ENCODE measurements at places on chromosomes 4 and X. TPM values are rescaled to one million over a fixed set of nuclear protein-coding genes. Genes with fewer than 3 reads are reported as not detected.

DNA sequence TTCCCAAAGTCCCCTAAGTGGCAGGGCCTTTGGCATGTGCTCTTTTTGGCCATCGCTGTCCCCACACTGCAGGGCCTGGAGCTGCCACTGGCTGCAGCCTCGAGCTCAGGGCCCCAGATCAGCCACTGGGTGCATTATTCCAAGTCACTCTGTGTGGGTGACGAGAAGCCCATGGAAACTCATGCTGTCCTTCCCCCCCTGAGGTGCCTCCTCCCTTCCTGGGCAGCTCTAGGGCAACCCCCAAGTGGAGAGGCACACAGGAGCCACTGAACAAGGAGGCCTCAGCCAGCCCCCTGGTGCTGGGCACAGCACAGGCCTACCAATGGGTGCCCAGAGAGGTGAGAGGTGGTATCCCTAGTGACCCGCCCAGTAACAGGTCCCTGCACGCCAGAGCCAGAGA, 84.5 kb downstream of the PPP2R2C start:
- no peak for DNase-seq

F11 gene
- polyA plus RNA-seq, result 0.27 TPM

DNA sequence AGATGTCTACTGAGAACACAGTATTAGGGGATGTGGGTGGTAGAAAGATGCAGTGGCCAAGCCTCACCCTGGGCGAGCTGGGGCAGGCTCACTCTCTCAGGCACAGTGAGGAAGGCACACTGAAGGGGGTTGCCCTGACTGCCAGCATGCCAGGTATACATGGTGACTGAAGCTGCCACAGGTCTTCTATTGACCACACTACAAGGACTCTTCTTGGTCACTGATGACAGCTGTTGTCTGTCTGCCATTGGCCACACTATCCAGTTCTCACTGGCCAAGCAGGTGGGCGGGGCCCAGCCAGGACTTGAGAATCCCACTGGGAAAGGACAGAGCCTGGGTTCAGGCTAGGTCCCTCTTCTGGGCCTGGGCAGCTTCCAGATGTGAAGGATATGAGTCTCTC, 39.7 kb upstream of the TBC1D14 start:
- DNase-seq, result no peak

DNA sequence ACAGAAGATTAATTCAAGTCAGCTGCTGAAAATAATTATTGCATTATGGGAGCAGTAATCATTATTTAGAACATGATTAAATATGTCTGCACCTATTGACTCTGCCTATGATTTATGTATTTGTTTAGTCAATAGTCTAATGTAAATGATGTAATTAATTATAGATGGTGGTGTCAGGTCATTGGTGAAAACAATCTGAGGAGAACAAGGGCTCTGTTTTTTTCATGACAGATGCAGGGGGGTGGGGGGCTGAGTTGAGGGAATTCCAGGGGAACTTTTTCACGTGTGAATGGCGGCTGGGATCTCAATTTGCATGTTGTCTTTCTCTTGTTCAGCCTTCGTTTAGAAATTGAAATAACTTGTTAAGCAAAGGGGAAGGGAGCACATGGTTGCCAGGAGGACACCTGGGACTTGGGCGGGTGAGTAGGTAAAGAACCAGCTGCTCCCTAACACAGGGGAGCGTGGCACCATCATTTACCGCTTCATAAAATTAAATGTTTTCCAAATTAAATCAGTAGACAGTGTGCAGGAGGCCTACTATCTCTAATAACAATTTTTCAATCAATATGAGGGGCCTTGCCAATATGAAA, 65.4 kb downstream of the NKX6-1 start:
- DNase-seq, result no peak

RRH gene
- 0.19 TPM for polyA plus RNA-seq

Data from H1 (cell line).